PC-9 (cell line): ENCODE measurements at places on chromosomes 4 and X.
A peak's percentile ranks its signal among the peaks of the same experiment; 100 is the strongest.

DNA sequence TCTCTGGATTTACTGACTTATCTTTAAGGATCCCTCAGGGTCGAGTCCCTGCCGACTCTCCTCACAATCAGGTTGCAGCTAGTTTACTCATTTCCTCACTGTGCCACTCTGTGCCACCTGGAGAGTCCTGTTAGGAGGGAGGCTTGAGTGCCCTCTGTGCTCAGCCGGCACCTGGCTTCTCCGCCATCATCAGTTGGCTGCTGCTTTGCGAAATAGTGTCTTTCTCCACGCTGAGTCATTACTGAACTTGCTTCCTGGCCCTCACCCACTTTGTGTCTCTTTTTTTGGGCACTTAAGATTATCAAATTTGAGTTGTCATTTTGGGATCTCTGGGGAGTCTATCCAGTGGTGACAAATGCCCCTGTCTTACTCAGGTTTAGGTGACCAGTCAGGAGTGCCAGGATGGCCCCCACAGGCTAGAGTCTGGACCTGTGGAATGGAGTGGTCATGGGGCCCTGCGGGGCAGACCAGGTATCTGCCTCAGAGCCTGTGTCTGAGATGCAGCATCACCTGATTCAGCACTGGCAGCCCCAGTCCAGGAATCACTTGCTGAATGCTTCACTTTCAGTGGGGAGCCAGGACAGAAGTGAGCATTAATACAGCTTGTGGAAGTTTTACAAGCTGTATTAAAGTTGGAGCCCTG, 37.7 kb downstream of the JADE1 start:
- DNase-seq = no peak

GRCh38 chr4:82063017-82063416, 310.8 kb downstream of the HNRNPD start:
- DNase-seq = no peak

- no peak for DNase-seq
Observed at GRCh38 chr4:18110099-18110498, 88.5 kb upstream of the LCORL start.

- DNase-seq = no peak
Observed at GRCh38 chrX:154515090-154515965, 704 bp downstream of the FAM3A start.

DNA sequence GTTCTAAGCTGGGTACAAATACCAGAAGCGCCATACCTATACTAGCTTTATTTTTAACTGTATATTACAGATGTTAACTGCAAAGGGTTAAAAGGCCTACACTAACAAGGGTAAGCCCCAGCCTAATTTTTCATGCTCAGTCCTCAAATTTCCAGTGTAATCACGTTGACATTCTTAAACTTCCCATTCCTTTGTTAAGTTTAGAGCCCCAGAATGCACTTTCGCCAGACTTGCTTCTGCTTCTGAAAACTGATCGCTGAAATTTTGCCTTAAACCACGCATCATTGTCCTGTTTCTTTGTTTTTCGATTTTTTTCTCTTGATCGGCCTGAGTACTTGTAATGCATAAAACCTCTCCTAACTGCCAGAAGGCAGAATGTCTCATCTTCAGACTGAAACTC, 2141.9 kb upstream of the AGA start:
- no peak for DNase-seq

- no peak for DNase-seq
Observed at GRCh38 chr4:60938621-60939020, 261.5 kb upstream of the ADGRL3 start.

GRCh38 chr4:42855779-42856178, 36.7 kb upstream of the GRXCR1 start:
- DNase-seq = no peak

- no peak for DNase-seq
Observed at GRCh38 chr4:134216411-134216810, 14.8 kb upstream of the PABPC4L start.

- no peak for DNase-seq
Observed at GRCh38 chrX:130555341-130555740, 153.6 kb downstream of the RBMX2 start.

DNA sequence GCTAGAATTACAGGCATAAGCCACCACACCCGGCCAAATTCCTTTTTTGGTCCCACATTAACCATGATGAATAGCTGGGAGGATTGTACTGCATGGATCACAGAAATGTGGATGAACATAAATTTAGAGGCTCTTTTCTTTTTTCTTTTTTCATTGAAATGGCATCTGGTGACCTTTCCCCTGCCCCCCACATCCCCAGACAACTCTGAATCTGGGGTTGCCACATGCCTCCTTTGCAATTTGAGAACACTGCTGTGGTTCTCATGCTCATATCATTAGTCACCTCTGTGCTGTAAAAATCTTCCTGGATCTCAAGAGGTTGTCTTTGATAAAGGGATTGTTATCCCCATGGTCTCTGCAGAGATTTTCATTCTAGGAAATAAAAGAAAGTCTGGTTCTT, 22.8 kb upstream of the FMR1NB start:
- peak; percentile 55 for DNase-seq

- DNase-seq = peak; percentile 52
Observed at GRCh38 chr4:119657111-119657611, 28.6 kb upstream of the PDE5A start.

DNA sequence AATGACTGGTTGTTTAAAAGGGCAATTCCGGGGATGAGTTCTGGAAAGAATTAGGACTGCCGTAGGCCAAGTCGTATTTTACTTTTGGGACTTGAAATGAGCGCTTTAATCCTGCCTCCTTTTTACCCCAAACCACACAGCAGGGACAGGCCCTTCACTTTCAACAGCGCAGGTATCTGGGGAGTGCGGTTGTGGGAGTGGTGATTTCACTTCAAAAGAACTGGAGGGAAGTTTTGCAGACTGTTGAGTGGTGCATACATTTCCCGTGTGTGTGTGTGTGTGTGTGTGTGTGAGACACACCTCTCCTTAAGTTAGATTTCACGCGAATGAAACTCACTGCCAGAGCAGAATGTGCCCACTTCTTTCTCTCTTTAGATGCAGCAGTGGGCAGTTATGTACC, 2.8 kb downstream of the NHS start:
- DNase-seq = peak; percentile 9

DNA sequence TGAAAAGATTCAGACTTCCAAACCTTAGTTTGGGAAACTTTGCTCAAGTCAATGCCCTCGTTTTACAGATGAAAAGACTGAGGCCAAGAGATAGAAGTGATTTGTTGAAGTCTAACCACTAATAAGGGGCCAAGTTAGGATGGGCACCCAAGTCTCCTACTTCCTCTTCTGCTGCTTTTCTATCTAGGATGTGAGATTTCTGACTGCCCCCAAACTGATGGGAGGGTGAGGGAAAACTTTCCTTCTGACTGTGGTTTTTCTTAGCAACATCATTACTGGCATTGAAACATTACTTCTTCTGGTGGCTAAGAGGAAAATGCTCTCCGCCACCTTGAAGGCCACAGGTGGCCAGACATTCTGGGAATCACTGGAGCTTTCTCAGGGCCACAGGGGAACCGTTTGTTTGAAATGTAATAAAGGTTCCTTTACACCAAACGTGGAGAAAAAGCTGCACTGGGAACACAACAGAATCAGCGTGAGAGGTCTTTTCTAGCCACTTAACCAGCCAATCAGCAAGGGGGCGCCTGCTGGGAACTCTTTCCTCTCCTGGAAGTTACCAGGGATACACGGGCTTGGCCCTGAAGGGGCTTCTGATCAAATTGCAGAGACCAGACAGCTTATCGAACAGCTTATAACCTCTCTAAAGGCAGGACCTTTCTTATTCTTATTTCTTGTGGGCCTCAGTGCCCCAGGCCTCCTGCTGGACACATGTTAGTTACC, 115.9 kb upstream of the TEX13D start:
- DNase-seq = no peak

DNA sequence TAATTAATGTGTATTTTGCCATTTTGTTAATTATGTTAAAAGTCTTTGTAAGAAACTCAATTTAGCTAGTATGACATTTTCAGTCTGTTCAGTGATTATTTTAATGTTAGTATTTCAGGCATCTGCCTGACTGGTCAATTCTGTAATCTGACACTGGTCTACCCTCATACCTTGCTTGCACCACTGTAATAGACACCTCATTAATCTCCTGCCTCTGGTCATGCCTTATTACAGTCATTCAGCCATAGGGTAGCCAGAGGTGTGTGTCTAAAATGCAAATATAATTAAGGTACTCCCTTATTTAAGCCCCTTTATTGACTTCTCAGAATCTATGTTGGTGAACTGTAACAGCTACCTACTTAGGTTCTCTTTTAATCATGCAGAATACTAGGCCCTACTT, 861.1 kb upstream of the IGFBP7 start:
- DNase-seq = no peak

- DNase-seq = no peak
Observed at GRCh38 chrX:15356444-15356843, 21.1 kb upstream of the PIGA start.

GRCh38 chr4:156146571-156146970, 192.9 kb upstream of the CTSO start:
- no peak for DNase-seq

DNA sequence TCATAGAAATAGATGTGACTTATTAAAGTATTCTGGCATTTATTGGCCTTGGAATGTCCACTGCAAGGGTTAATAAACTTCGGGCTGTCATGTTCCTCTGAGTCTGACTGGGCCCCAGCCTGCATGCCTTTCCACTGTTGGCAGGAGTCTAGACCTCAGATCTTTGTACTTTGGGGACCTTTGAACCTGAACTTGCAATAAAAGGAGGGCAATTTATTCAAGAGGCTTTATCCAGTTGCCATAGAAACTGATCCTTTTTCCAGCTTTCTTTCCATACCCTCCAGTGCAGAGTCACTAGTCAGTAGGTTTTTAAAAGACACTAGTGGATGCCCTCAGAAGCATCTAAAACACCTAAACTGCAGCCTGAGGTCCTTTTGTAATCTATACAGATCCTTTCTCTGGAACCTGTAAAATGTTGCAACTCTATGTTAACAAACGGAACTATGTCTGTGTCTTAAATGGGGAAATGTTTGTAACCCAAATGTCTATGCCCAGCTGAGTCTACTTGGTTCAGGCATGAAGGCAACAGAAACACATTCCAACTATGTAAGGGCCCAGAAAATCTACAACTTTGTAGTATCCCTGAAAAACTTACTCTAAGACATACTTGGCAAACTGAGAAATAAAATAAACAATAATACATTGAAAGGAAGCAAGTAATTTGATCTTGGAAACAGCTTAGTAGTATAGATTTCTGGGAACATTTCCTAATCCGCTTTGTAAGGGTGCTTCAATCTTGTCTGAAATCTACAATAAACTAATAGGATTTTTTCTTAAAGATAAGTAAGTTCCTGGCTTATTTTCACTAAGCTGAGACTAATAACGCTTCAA, 41.5 kb downstream of the SOWAHB start:
- no peak for DNase-seq

DNA sequence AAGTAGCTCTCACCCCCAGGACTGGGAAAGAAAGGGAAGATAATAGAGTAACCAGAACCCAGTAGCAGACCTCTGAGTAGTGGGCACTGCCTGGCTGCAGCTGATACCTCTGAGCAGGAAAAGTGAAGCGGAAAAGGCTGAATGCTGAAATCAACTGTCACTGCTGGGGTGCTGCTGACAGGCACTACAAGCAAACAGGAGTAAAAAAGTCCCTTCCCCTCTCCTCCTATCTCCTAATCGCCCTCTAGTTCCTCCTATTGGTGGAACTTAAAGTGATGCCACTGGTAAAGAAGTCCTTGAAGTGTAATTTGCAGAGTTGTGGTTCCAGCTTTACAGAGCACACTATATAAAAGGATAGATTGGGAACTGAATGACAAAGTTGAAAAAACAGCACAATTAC, 32.8 kb upstream of the GLRB start:
- no peak for DNase-seq

GRCh38 chrX:1138476-1139184, 73.8 kb downstream of the CRLF2 start:
- no peak for DNase-seq

- DNase-seq = no peak
Observed at GRCh38 chr4:39631700-39632079, 7.0 kb downstream of the SMIM14 start.

GRCh38 chrX:45758738-45759397, 558.2 kb upstream of the DIPK2B start:
- DNase-seq = no peak

DNA sequence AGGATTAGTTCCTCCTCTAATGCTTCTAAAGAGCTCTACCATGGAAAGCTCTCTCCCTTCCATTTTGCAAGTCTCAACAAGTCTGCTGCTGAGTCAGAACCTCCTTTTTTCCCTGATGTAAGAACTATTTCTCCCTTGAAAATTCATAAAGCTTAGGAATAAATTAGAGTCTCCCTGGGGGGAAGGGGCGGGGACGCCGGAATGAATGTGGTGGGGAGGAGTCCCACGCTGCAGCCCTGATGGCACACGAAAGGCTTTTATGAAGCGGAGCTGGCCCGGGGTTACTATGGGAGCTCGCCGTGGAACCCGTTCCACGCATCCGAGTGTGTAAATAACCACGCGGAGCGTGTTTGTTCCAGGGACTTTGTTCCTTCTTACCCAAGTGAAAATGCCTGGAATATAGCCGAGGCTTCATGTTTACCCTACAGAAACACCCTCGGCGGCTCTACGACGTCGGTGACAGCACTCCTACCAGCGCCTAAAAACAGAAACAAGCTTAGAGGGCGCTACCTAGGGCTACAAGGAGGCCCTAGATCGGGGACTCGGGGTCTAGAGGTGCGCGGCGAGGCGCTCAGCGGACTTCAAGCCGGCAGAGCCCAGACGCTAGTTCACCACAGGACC, 923 bp upstream of the CPEB2 start:
- peak; percentile 70 for DNase-seq

DNA sequence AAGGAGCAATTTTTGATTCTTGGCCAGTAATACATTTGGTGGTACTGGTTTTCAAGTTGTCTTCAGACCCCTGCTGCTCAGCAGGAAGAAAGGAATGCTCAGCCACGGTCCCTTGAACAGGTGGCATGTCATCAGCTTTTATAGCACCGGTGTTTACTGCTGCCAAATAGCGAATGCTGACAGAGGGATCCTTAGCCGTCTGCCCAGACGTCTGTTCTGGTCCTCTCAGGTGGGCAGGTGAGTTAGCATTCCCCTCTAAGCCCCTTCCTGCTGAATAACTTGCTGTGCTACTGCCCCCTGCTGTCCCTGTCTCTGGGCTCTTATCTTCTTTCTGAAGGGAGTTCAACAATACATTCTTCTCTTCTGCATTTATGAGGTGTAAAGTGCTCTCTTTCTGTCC, 28.4 kb downstream of the BOD1L1 start:
- no peak for DNase-seq

DNA sequence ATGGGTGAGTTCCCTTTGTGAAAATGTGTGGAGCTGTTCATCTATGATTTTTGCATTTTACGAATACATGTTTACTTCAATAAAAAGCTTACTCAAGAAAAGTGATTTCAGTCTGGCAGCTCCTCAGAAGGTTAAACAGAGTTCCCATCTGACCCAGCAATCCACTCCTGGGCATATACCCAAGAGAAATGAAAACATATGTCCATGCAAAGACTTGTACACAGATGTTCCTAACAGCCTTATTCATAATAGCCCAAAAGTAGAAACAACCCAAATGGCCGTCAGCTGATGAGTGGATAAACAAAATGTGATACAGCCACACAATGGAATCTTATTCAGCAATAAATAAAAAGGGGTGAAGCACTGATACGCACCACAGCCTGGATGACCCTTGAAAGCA, 20.8 kb downstream of the CLCN4 start:
- DNase-seq = no peak
